ENCODE measurements at places on chromosomes 13 and 19. TPM values are rescaled to one million over a fixed set of nuclear protein-coding genes. Genes with fewer than 3 reads are reported as not detected.

Gene LONP1
- total RNA-seq = 112 TPM

Gene KIR3DL2
- 0.94 TPM for total RNA-seq

Gene SRRM5
- 1.5 TPM for total RNA-seq

Gene DNAJB1
- 148 TPM for total RNA-seq

Gene RYR1
- 1.7 TPM for total RNA-seq

GRCh38 chr13:45167611-45168554, 33.0 kb downstream of the KCTD4 start:
- H3K36me3 ChIP-seq = no peaks in the 10 kb centered on the region
- no peak for DNase-seq
- H3K4me3 ChIP-seq = no peak overlapping the region
- H3K27me3 ChIP-seq = no peaks in the 10 kb centered on the region
- no peak overlapping the region for H3K27ac ChIP-seq
